Stimulated activated CD4-positive, alpha-beta T cell treated with anti-CD3 and anti-CD28 coated beads, TNF-alpha, amount 100 ng/mL, for 1 hour (primary cell): ENCODE measurements at places on chromosomes 6 and 20.

GRCh38 chr6:85810558-85810957 lies 167.9 kb upstream of the SYNCRIP start:
- DNase-seq: no peak

DNA sequence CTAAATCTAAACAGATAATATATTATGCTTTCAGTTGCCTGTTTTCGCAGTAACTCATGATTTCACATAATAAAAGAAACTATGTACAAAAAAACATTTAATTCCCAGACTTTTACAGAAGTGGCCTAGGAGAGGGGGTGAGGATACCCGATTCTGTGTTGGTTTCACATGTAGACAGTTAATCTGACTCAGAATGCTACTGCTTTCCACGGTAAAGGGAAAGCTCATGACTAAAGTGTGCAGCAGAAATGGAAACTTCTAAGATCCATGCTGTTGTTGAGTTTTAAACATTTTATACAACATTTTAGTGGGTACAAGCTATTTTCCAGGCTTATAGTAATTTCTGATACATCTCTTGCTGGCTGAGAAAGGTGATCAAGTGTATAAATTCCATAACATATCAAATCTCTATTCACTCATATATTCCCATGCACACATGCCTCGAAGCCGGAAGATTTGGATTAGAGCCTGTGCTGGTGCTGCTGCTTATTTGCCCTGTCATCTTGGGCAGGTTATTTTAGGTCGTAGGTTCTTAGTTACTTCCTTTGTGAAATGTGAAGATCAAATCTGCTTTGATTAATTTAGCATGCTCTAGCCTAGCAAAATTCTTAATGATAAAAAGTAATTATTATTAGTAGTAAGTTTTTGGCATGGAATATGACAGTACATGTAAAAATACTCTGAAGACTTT lies 896.7 kb upstream of the MAP3K7 start:
- no peak for DNase-seq

- DNase-seq: no peak
Observed at GRCh38 chr6:46816626-46817025, 23.4 kb downstream of the MEP1A start.

DNA sequence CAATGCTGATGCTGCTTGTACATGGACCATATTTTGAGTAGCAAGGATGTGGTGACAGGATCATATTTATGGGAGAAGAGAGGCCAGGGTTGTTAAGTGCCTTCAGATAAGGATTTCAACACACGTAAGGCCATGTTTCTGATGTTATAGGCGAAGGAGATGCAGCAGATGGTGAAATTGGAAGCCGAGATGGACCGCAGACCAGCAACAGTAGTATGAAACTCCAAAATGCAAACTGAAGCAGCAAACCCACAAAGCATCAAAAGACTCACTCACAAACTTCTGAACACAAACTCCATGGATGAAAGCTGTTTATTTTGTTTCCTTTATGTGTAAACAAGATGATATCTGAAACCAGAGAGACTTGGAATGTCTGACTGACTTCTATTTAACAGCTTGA lies 35.6 kb upstream of the LAMP5 start:
- no peak for DNase-seq

DNA sequence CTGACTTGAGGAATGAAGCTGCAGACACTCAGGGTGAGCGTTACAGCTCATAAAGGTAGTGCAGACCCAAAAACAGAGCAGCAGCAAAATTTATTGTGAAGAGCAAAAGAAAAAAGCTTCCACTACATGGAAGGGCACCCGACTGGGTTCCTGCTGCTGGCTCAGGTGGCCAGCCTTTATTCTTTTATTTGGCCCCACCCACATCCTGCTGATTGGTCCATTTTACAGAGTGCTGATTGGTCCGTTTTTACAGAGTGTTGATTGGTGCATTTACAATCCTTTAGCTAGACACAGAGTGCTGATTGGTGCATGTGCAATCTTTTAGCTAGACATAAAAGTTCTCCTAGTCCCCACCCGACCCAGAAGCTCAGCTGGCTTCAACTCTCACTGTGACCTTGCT lies 95.3 kb upstream of the STMND1 start:
- DNase-seq: no peak

DNA sequence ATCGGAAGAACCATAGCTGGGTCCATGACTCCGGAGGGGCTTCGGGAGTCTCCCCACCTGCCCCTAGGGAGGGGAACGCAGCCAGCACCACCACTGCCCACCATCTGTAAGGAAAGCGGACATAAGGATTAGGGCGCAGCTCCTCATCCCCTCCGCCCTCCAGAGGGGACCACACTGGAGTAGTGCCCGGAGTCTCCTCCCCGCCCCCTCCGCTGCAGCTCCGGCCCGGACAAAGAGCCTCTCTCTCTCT lies 628 bp downstream of the SLC35B2 start:
- no peak for DNase-seq

DNA sequence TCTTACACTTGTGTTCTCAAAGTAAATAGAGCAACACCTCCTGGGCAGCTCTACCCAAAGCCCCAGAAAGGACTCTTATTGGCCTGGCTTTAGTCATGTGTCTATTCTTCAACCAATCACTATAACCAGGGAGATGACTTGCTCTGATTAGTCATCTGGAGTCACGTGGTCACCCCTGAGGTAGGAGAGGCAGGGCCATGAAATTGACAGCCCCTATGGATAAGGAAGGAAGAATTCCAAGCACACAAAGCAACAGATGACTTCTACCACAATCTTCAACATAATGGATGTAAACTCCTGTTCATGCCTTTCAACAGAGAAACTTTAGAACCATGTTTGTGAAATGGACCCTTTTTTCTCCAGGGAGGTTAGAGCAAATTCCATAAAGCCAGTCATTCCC lies 24.6 kb upstream of the EYA2 start:
- DNase-seq: no peak

DNA sequence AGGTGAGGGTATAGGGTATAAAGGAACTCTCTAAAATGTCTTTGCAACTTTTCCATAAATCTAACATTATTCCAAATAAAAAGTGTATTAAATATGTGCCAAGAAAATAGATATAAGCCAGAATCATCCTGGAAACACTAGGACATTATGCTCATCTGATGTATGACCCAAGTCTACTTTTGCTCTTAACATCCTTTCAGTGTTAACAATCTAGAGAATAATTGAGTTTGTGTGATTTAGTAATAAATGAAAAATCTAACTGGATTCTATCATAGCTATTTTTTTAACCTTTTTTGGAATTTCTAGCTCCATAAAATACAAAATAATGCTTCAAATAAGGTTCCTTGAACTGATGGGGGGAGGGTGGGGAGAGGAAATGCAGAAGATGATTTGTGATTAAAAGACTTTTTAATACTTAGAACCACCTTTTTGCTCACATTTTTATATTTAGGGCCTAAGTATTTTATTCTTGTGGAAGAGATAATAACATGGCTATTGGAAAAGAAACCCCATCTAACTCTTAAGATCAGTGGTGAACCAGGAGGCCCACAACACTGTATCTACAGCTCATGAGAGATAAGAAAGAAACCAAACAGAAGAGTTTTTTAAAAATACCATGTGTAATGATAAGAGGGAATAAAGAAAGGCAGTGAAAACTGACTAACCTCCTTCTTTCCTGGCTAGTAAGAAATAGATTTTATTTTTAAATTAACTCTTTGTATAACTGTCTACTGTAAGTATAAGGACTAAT lies 68.5 kb downstream of the PDSS2 start:
- DNase-seq: no peak

DNA sequence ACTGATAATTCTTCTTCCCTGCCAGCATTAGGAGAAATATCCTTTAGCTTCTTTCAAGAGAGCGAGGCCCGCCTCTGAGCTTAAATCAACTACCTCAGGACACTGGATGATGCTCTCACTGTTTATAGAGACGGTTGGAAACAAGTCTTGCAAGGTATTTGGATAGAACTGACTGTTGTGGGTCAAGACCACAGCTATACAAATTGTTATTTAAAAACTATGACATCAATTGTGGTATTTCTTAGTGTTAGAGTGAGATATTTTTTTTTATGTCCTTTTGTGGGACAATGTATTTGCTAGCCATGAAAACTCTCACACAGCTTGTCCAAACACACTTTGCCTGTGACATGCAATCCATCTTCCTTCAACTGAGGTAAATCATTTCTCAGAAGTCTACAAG lies 136.3 kb upstream of the PHACTR1 start:
- no peak for DNase-seq

DNA sequence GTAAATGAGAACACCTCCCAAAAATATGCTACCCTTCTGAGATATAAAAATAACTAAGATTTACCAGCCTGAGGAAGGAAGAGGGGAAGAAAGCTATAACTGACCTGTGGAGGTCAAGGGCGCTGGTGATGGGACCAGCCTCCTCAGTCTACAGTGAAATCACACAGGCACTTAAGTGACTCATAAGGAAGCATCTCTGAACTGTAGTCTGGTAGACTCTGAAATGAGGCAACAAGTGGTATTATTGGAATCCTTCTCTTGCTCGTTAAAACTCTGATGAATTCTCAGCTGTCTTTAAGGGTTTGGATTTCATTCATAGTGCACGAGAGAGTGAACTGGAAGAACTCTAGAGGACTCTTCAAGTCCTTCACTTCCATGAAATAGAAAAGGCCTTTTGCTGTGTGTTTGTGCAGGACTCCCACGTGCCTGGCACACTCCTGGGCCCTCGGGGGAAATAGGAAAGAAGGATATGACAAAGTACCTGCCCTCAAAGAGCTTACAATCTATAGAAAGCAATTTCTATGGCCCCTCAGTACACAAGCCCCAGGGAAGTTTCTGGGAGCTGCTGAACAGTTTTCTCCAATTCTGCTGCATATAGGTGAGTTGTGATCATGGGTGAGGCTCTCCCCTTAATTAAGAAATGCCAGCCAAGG lies 231.8 kb upstream of the RREB1 start:
- DNase-seq: no peak

- DNase-seq: no peak
Observed at GRCh38 chr6:47423079-47423478, 54.5 kb upstream of the CD2AP start.

DNA sequence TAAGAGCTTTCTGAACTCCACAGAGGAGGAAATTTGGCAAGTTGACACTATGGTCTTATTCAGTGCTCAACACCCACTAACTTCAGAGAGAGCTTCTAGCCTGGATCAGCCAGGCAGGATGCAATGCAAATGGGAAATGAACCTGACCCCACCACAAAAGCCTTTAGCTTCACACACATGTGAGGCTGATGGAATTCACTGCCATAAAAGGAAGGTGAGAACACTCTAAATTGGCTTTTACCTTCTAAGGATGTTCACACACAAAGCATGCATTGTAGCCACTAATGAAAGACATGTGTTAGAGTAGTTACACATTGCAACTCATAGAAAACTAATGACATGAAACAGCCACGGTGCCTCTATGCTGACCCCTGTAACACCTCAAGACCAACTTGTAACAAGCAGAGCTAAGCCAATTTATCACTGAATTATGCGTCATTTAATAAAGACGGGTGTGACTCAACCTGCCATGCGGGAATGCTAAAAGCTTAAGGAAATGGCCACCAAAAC lies 262.1 kb downstream of the HACE1 start:
- no peak for DNase-seq

- no peak for DNase-seq
Observed at GRCh38 chr6:127279815-127280214, 13.2 kb downstream of the RNF146 start.

GRCh38 chr6:82145926-82146452 lies 101.6 kb downstream of the IBTK start:
- DNase-seq: no peak

DNA sequence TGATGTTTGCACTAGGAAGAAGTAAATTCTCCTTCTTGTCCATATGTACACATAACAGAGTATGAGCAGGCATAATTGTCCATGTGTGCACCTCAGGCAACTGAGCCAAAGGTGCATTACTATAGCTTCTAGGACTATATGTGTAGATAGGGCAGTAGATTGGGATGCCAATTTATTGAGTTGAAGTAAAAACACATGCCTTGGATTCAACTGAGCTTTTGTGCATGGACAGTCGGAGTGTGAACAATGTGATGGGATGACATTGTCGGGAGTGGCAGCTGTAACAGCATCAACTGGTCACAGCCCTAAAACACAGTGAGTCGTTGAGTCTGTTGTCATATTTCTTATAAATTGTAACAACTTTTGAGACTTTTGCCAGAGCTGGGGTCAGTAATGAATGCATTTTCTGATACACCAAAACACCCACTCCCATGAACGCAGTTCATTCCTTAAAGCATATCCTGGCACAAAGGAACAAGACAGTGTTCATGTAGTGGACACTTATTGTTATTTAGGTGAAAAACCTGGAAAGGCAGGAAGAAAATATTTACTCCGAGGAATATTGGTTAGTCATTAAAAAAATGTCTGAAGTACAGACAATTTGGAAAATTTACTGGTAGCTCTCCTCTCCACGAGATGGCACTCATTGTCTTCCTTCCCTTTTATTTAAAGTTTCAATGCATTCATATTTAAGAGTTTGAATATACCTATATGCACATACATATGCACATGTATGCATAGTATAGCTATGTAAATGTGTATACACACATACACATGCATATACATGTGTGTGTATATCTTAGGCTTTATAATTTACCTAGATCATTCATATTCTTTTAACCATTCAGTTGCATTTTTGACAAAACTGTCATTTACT lies 302.0 kb upstream of the STXBP5 start:
- DNase-seq: no peak

DNA sequence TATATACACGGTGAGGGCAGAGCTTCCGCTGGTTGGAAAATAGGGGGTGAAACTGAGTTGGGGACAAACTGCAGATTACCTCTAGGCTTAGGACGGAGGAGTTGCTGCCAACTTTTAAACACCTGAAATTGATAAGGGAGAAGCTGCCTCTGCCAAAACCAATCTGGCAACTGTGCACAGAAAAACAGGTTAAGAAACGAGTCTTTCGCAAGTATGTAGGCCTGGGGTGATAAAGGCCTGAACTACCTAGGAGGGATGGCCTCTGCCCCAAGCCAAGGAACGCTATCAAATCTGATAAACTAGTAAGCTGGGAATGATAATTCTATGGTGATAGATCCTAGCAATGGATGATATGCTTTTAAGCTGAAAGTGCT lies 149.9 kb upstream of the QKI start:
- DNase-seq: no peak

DNA sequence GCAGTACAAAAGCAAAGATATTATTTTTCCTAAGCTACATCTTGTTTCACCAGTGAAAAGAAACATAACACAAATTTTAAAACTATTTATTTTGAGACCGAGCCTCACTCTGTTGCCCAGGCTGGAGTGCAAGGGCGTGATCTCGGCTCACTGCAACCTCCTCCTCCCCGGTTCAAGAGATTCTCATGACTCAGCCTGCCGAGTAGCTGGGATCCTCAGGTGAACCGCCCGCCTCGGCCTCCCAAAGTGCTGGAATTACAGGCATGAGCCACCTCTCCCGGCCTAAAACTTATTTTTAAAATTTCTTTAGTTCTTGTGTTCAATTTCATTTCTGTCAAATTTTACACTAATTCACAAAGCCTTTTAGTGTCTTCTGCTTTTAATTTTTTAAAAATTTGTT lies 5.9 kb downstream of the SRSF12 start:
- DNase-seq: no peak

DNA sequence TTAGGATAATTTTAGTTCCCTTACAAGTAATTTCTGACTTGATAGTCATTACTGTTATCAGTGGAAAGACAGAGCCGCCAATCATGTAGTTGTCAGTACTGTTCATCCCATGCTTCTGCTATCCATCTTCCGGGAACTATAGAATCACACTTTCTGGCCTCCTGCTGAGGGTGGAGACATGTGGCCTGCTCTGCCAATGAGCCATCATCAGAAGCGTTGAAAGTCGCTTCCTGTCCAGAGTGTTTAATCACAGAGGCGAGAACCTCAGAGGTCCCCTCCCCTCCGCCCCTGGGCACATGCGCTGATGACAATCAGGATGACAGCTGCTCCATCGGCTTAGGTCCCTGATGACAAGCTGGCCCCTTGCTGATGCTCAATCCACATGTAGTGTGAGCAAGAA lies 3.0 kb downstream of the DDO start:
- DNase-seq: no peak
